Activated T-helper 17 cell treated with anti-CD3 and anti-CD28 coated beads, Interleukin-2, amount 50 U/mL, for 72 hours (primary cell): ENCODE measurements at places on chromosomes 13 and 19. TPM values are rescaled to one million over a fixed set of nuclear protein-coding genes. Genes with fewer than 3 reads are reported as not detected.

KLF1 gene
- total RNA-seq: 0.61 TPM

SULT2B1 gene
- not detected for total RNA-seq

NLRP9 gene
- not detected for total RNA-seq

- ATAC-seq: no peak
Measured at GRCh38 chr13:77300176-77301037, 26.5 kb downstream of the MYCBP2 start.

DNA sequence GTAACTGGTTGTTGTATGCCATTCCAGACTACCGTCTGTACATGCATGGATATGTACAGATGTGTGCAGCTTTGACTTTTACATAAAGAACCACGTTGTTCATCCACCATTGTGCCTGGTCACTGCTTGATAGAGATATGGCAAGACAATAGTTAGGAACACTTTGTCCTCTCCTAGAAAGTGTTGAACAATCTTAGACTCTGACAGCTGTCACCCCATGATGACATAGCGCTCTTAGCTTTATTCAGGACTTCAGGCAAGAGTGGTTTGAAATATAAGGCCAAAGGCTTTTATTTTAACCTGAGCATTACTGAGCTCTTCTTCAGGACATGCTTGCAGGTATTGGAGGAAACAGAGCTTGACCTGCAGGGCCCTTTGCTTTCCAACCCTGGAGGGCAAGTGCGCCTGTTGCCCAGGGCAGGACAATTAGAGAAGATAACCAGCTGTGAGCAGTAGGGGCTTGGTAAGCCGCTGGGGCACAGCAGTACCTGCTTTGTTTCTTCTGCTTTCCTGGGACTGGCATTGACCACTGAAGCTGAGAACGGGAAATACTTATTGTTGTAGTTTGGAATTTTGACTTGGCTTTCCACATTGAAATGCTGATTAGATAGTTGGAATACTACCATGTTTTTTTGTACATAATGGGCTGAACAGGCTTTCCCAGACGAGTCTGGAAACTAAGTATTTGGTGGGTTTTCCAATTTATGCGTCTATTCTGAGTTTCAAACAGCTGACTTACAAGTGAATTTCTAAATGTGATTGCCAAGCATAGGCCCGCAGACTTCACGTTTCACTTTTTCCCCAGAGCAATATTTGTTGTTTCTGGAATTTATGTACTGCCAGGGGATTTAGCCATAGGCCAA, 51.1 kb downstream of the GARRE1 start:
- no peak for ATAC-seq

DNA sequence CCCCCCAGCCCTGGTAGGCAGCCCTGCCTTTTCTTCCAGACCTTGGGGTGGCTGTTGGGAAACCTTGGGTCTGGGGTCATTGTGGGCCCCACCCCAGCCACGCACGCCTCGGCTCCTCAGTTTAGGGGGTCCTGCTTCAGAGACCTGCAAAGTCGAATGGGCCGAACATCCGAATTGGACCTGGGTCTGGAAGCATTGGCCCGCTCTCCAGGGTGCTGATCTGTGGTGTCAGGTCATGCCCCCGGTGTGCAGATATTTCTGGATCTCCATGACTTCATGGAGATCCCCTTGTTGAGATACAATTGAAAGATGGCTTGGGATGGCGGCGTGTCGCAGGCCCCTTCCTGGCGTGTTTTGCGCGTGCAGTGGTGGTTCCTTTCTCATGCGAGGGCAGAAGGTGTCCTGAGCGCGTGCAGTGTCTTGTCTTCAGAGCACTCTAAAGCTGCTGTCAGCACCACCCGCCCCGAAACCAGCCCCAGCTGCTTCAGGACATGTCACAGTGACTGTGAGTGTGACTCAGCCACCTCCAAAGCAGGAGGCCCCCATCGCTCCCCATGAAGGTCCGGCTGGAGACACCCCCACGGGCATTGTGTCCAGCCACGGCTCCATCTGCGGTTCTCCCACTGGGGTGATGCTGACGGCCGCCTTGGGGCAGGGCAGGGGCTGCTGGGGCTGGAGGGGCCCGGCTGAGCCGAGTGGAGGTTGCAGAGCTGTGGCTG, 112.7 kb downstream of the KDM4B start:
- ATAC-seq: no peak

- no peak for ATAC-seq
Measured at GRCh38 chr19:46413262-46414031, at the start of gene CCDC8. Gene CCDC8 (minus strand): TSS chr19:46413564. CDS start chr19:46412810, 754 bp downstream.

DNA sequence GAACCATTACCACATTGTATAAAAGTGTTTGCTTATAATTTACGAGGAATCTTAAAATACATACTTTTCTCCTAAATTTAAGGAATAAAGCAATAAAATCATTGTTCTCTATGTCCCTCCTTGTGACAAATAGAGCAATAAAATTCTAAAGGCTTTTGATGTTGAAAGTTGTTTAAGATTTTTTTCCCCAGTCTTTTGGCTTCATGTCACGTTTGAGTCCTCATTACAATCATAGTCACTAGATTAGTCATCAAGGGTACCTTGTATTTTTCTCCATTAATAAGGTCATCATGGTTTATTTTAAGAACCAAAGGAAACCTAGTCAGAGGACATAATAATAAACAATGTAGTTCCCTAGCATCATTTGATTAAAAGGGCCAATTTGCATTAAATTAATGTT, 3.2 kb downstream of the WBP4 start:
- no peak for ATAC-seq
